ENCODE measurements at places on chromosomes 7 and 10.

DNA sequence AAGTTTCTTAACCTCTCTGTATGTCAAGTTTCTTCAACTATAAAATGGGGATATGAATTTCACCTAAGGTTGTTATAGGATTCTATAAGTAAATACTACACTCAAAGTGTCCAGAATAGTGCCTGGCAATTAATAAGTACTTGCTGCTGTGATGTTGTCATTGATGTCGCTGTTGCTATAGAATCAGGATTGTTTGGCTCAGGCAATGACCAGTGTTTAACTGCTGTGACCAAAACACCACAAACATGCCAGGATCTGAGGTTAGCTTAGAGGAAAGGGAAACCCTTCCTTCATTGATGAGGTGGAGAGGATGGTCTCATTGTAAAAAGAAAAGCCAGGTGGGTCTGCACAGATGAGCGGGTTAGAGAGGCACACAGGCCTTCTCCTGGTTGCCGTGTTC, 223.1 kb upstream of the INHBA start:
- DNase-seq, result no peak

GRCh38 chr7:156578978-156579430, 61.6 kb upstream of the RNF32 start:
- DNase-seq, result no peak

DNA sequence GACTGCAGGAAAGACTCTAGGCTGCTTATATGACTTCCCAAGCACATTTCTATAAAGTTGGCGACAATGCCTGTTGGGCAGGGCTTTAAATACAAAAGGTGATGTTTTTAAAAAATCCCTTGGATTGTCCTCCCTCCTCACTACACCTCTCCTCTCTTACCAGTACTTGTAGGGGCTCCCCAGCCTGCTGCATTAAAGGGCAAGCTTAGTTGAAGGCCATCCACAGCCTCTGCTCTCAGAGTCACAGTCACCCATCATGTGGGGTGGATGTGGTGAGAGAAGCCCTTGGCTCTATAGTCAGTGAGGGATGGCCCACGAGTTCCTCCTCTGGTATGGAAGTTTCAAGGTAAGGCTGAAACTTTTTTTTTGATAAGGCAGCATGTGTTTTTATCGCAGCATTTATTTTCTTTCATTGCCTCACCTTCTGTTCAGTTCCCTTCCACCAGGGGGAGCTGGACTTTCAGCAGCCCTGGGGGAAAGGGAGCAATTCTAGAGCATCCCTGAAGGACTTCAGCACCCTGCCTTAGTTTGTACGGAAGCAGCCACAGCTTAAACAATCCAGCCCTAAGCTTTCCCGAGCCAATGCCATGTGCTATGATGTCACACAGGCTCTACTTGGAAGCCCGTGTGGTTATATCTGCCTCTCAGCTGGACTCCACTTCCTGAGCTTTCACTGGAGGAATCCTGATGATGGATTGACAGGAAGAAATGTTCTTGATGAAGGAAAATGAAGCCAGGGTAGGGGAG, 131.9 kb downstream of the CALCR start:
- DNase-seq, result peak; percentile 37

DNA sequence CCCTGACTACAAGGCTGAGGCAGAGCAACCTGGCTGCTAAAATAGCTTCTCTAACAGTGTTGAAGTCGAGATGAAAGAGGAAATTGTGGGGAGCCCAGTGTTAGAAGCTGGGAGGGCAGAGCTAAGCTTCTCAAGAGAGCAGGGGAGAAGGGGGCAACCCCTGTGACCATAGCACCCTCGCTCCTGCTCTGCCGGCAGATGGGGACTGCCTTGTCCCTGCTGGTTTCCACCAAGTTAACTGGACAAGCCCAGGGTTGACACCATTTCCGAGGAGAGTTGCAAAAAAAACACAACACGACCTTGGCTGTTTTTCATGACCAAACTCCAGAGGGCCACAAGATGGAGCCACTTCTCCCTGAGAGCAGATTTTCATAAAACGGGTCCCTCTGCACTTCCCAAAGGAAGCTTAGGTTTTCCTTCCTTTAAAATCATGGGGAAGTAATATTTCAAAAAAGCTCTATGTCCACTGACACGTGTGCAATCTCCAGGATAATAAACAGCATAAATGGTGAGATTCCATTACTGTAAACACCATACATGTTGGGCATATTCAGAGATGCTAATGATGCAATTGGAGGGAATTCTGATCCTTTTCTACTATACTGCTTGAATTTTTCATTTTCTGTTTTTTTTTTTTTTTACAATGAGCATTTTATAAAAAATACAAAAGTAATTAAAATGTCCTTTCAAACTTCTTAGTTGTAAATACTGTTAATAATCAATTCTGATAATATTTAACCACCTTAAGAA, 140.4 kb downstream of the PIP4K2A start:
- no peak for DNase-seq

DNA sequence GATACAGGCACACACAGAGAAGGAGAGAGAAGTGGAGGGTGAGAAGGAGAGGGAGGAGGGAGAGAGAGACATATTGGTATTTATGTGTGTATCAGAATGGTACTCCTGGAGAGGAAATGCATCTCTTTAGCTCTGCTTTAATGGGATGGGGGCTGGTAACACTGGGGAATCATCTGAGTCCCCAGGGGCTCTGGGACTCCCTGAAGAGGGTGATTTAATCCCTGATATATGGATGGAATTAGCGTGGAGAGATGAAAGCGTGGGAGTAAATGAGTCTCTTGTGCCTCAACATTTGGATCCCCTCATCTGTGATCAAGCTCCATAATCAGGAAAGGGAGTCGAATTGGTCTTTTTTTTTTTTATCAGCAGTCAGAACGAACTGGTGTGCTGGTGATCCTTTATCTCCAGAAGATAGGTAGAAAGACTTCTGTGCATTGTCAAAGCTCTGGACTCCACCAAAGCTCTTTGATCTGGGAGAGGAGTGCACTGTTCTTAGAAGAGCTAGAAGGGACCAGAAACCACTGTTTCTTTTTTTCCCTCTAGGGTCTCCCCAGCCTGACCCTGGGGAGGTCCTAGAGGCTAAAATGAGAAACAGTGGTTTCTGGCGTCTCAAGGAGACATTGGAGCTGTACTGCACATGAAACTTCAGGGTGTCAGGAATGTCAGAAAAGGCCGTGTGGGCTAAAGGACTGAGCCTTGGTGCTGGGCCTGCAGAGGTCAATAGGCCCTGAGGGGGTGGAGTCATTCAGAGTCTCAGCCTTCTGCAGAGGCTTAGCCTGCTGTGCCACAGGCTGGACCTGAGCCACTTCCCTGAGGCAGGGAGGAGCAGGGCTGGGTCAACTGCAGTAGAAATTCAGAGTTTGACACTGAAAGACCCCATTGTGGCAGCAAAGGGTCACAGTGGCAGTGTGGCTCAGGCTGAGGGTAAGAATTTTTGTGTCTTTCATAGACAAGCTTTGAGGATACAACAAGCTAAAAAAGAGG, 234.4 kb upstream of the SLC26A5 start:
- DNase-seq, result no peak

DNA sequence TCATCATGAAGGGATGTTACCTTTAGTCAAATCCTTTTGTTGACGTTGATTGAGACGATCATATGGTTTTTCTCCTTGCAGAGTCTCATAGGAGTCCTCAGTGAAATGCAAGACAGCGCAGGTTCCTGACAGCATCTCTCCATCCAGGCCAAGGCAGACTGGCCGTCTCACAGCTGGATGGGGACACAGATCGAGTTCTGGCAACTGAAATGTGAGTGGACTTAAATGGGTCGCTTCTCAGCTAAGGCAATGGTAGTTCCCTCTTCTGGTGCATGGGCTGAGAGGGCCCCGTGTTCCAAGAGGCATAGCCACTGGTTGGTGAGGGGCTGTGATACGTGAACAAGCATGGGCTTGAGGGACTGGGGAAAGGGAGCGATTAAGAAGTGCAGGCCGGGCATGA, 99.3 kb upstream of the CPXM2 start:
- DNase-seq, result no peak

GRCh38 chr10:10489805-10490571, 527.7 kb upstream of the CELF2 start:
- no peak for DNase-seq

DNA sequence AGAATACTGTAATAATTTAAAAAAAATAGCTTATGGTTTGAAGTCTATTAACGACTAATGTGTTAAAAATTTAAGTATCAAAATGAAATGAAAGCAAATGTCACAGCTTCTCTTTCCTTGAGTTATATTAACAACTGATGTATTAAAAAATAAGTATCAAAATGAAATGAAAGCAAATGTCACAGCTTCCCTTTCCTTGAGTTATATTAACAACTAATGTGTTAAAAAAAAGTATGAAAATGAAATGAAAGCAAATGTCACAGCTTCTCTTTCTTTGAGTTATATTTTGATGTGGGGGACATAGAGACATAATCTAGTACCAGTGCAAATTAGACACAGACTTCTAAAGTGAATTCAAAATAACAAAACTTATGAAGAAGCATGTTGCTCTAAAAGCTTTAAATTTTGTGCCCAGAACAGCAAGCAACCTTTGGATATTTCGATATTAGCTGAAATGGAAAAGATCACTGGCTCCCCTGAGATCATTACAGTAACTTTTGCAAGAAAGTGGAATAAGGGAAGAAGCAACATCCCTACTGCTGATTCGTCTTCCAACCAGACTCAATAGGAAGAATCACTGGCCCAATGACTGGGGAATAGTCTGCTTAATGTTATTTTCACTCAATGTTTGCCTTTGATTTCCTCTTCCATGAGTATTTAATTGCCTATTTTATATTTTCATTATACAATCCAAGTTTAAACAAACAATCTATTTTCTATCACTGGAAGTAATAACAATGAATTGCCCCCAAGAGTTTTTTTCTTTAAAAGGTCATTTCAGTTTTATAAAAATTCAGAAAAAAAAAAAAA, 8.0 kb downstream of the SKAP2 start:
- no peak for DNase-seq

GRCh38 chr10:7315906-7316305, 94.9 kb downstream of the SFMBT2 start:
- no peak for DNase-seq

GRCh38 chr7:46725838-46726237, 804.8 kb upstream of the IGFBP3 start:
- DNase-seq, result peak; percentile 34

DNA sequence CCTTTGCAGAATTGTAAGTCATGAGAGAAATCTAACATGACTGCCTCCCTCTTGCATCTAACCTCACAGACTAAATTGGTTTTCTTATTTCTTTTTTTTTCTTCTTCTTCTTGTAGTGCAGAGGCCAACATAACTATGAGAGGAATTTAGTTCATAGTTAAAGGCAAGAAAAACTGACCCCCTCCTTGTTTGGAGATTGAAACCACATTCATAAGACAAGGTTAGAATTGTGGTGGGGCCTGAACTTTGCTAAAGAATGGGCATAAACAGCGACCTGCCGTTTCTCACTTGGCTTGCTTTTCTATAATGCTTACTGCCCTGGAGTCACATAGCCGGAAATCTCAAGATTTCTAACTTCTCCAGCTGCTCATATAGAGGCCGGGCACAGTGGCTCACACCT, 2.4 kb upstream of the POLM start:
- no peak for DNase-seq

Measured in HFFc6 (cell line).